ENCODE measurements at places on chromosomes 3 and 15. TPM values are rescaled to one million over a fixed set of nuclear protein-coding genes. Genes with fewer than 3 reads are reported as not detected.

- DNase-seq: no peak
Measured at GRCh38 chr3:145739926-145740325, 421.1 kb downstream of the PLOD2 start.

FANCD2OS gene
- not detected for total RNA-seq

DNA sequence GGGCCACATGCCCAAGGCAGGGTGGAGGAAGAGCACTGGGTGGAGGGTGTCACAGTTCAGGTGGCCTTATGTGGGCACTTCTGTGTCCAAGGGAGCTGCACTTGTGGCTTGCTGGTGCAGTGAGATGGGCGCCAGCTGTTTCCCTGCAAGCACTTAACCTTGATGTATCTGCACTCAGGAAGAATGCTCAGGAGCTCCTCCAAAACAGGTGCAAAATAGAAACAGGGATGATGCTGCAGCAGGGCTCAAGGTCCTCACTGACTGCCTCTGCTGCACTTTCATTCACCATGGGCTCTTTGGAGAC, 151.3 kb downstream of the CADPS start:
- DNase-seq: no peak

DNA sequence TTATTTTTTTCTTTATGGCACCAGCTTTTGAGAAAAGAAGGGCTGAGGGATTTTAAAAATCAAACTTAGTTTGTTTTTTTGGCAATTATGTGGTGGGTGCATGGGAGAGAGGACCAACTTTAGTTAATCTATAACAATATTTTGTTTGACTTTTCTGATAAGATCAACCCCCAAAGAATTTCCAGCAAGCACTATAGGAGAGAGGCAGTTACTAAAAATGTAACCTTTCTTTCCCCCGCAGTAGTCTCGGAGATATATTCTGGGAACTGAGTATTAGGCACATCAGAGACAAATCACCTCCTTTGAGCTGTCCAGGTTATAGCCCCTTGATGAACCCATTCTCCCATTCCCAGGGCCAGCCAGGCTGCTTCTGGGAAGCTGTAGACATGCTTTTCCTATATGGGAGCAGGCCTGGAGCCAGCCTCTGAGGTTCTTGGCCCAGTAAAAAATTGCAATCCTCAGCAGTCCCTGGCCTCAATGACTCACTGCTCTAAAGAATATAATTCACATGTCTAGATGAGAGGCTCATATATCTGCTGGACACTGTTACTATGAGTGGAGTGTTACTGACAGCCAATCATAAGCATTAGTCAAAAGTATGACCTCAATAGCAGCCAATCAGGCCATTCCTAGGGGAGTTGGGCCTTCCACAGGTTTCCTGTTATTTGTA, 138.3 kb upstream of the AGBL1 start:
- DNase-seq: no peak

GRCh38 chr3:154334973-154335420, 10.7 kb upstream of the DHX36 start:
- DNase-seq: peak; percentile 23

DNA sequence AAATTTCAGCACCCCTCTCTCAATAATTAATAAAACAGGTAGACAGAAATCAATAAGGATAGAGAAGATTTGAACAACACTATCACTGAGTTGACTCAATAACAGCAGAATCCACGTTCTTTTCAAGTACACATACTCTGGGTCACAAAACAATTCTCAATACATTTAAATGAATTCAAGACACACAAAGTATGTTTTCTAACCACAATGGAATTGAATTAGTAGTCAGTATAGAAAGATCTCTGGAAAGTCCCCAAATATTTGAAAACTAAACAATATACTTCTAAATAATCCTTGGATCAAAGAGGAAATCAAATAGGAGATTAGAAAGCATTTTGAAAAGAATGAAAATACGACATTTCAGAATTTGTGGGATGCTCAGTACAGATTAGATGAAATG, 40.0 kb downstream of the TKT start:
- DNase-seq: no peak

GRCh38 chr3:7982126-7982525, 519.5 kb upstream of the LMCD1 start:
- no peak for DNase-seq

GRCh38 chr15:83644439-83644838, 9.5 kb upstream of the ADAMTSL3 start:
- no peak for DNase-seq

GABRR3 gene
- total RNA-seq: not detected

DNA sequence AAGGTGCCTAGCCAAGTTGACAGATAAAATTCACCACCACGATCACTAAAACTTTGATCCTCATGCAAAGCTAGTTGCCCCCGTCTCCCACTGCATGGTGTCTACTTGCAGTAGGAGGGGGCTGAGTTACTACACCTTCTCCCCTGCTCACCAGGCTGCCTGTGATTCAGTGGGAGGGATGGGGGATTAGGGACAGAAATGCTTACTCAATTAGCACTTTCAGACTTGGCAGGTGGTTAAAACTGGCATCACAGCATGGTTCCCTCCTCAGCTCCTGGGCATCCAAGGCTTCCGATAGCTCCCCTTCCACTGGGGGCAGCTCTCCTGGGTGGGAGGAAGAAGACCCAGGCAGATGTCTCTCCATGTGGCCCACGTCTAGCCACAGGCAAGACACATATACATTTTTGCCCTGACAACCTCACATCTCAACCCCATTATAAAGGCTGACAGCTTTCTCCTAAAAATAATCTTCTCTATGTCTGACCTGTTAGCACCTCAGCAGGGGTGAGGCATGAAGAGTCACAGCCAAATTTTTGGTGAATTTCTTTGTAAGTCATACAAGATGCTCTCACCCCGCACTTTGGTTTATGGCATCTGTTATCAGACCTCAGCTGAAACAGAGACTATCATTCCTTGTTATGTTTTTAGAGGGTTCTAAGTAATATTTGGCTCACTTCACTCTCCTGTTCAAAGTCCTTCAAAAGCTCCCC, 369.0 kb downstream of the SV2B start:
- no peak for DNase-seq

Measured in Caki2 (cell line).